ENCODE measurements at places on chromosomes 4 and X. TPM values are rescaled to one million over a fixed set of nuclear protein-coding genes. Genes with fewer than 3 reads are reported as not detected.

GRCh38 chr4:39054497-39054896 is 7.5 kb upstream of the KLHL5 start:
- ATAC-seq = no peak

Gene PDE6B
- 0.88 TPM for total RNA-seq

- peak; percentile 90 for ATAC-seq
These were observed at the start of gene XKRX for GRCh38 chrX:100928660-100929613. Gene XKRX, minus strand, starts transcription at chrX:100928917. Its CDS starts 613 bp downstream, at chrX:100928304.

GRCh38 chr4:151004222-151004621 is 10.9 kb downstream of the LRBA start:
- ATAC-seq = no peak

DNA sequence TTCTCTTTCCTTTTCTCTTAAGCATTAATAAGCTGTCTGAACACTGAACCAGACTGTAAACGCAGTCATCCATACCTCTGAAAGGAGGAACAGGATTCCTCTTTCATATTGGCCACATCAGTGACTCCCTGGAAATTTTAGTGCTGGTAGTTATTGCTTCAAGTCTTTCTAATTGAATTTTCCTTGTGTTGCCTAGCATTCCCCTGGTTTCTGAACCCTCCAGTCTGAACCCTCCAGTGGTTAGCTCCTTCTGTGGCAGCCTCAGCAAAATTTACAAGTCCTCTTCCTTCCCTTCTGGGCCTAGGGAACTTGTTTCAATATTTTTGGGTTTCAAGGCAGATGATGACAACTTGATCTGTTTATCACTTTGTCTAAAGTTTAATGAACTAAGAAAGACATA is 7.9 kb downstream of the SPARCL1 start:
- no peak for ATAC-seq

Gene FRMD7
- total RNA-seq = not detected

- no peak for ATAC-seq
These were observed 39.9 kb upstream of the TMEM192 start for GRCh38 chr4:165152527-165152926.

DNA sequence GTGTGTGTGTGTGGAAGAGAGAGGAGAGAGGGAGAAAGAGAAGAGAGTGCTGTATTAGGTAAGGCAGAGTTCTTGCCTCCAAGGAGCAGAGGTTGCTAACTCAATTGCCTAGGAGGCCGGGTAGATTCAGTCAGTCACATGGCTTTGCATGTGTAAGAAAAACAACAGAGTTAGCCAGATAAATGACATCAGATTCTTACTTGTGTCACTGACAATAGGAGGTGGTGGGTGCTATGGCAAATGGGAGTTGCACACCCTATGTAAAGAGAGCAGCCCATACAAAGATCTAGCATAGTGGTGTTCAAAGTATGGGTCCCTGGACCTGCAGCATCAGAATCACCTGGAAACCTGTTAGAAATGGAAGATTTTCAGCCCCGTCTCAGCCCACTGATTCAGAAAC is 14.4 kb upstream of the PGRMC2 start:
- ATAC-seq = no peak

- peak; percentile 59 for ATAC-seq
These were observed 30.5 kb downstream of the PLAC8 start for GRCh38 chr4:83083925-83084475.

- no peak for ATAC-seq
These were observed 41.9 kb downstream of the RRAGB start for GRCh38 chrX:55759478-55759877.

DNA sequence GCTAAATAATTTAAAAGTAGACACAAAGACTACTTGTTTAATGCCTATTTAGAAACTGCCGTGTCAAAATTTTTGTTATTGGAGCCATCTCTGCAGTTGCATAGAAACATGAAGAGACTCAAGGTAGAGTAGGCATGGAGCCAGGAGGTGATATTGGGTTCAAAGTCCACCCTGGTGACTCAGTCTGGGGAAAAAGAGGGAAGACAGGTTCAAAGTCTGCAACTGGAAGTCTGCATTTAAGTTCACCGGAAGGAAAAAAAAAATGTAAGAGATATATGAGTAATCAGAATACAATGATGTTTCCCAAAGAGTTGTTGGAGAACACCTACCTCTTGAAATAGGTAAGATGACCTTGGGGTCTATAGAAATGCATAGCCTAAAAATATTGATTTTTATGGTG is 67.4 kb upstream of the QRFPR start:
- no peak for ATAC-seq

DNA sequence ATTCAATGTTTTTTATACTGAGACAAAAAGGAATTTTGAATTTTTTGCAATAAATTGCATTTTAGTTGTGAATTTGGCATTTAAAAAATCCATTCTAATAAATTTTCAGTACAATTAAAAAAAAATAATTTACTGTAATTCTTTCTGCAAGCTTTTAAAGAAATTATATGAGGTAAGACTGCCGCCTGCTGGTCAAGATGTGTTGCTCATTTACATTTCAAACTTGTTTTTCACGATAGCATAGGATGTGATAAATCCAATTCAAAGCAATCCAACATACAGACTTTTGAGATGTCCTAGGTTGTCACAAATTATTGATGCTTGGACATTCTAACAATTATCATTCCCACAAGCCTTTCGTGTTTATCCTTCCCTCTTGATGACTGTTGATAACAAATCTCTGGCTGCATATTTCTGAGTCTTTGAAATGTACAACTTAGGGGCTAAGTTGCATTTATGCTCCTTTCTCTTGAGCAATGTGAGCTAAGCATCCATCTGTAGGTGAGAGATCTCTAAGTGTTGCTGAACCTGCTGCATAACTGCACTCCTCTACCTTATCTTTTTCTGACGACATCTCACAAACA is 21.7 kb upstream of the MFAP3L start:
- ATAC-seq = no peak

Gene ALAS2
- total RNA-seq = not detected

Gene TSPAN7
- total RNA-seq = 11.3 TPM

DNA sequence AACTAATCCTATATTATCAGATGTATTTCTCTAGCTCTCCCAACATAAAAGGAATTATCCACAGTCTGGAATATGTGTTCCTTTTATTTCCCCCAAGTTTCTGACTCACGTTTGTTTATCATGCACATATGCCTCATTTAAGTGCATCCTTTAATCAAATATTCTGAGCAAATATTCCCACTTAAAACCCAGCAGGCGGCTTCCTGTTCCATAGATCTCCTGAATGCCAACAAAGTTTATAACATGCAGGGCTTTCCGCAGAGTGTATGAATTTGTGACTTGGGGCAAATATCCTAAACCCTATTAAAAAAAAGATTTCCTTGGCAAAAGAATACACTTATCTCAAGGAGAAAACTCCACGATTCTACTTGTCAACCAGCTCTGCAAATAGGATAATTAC is 16.9 kb downstream of the GLRA2 start:
- no peak for ATAC-seq

- ATAC-seq = no peak
These were observed 348.1 kb downstream of the RAPGEF2 start for GRCh38 chr4:159451006-159451405.

DNA sequence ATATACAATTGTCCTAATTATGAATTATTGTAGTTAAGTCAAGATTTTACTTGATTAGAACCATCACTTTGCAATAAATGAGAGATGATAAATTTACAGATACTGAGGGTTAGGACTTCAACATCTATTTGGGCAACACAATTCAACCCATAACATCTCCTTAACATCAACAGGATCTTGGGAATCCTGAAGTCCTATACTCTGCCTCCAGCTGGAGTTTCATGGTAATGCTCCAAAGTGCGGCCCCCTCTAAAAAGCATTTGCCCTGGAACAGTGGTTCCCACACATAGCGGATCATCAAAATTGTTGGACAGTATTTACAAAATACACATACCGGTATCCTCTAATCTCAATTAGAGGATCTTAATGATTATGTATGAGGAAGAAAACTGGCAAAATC is 618.6 kb downstream of the CENPC start:
- no peak for ATAC-seq

- ATAC-seq = peak; percentile 31
These were observed 403 bp downstream of the SGCB start for GRCh38 chr4:52037689-52038102.

Gene SMR3A
- total RNA-seq = not detected
